Activated T-cell treated with anti-CD3 and anti-CD28 coated beads for 4 hours (primary cell): ENCODE measurements at places on chromosomes 3 and 15.

GRCh38 chr3:101825904-101826445 lies 23.3 kb upstream of the NFKBIZ start:
- DNase-seq = no peak

DNA sequence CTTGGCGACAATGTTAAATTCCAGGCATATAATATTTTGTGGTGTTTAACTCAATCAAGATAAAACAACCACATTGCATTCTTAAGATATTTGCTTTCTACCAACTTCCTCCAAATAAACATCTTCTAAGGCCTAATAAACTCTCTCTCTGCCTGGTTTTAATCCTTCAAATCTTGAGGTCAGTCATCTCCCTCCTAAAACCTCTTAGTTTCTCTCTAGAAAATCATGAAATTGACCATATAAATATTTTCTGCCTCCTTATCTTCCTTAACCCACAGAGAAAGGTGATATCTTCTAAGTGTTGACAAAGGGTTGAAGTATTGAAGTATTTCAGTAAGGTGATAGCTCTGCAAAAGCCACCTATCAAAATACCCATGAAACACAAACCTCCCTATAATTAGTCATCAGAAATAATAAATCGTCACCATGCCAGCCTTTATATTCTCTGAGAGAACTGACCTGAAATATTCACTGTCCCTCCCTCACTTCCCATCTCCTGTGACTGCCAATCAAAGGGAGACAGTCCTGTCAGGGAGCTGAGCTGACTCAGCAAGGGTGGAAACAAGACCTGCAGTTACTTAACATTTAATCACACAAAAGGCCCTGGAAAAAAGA lies 1261.1 kb downstream of the ROBO1 start:
- no peak for DNase-seq

DNA sequence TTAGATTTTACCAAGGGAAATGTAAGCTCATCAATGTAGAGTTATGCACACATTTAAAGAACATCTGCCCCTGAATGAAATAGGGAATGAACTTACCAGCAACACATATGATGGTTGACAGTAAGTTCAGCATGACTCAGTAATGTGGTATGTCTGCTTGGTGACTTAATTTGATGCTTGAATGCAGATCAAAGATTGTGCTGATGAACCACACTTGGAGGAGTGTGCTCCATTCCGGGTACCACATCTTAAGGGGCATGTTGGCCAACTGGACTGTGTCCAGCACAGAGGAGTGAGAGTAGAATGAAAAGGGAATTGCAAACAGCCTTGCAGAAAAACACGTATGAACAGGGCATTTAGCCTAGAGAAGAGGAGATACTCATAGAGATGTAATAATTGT lies 171.0 kb upstream of the RARB start:
- no peak for DNase-seq

DNA sequence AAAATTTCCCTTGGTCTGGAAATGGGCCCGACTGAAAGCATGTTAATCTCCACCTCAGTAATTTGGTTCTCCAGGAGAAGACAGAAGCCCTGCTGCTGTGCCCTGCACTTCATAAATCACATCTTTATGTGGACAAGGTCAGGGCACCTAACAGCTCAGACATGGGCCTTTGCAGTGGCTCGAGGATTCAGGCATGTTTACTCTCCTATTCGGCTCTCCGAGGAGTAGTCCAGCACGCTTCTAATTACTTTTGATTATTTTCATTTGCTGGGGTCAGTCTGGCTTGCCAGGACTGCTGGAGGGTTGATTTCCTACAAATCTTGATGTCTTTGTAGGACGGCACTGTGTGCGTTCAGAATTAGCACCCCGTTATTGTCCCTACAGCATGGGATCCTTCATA lies 511.2 kb downstream of the MECOM start:
- no peak for DNase-seq

DNA sequence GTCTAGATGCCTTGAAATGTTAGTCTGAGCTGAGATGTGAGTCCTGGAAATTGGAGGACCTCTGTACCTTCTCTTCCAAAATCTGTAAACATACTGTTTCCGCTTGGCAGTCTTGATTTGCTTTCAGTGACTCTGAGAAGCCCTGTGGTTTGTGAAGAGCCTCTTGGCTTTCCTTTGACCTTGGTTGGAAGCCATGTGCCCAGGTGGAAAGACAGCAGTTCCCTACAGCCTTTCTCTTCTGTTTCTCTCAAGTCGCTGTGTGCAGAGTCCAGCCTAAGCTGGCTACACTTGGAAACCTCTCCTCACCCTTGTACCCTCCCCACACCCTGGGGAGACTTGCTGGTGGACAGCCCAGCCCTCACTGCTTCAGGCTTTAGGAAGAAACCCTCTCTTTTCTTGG lies 129.8 kb upstream of the CTDSPL start:
- DNase-seq = no peak

DNA sequence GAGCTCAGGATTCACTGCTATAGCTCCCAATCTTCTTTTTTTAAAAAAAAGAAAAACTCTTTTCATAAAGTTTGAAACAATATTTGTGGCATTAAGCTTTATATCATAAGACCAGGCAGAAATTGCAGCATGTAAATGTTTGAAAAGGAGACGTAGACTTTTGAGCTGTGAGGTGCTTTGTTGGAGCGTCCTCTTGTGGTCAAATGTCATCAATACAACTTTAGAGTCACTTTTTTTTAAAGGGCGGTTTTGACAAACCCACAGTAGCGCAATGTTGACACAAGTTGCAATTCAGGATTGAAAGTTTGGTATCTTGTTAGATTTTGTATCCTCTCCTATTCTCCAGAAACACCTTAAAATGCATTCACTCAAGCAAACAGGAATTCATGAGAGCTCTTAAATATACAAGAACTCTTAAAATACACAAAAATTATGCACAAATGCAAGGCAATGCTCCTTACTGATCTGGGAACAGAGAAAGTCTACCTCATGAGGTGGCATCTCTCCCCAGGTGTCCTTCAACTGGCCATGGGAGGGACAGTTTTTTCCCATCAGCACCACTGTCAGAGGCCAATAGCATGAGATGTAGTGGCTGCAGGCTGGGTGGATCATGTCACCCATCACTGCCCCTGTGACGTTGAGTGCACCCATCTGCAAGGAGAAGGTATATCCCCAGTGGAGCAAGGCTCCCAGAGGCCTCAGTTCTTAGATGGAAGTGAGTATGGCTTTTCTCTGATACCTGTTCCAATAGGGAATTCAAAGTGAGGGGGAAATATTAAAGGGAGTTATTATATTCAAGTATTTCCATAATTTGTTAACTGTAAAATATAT lies 70.7 kb downstream of the ANXA2 start:
- no peak for DNase-seq
